ENCODE measurements at places on chromosomes 7 and 10. TPM values are rescaled to one million over a fixed set of nuclear protein-coding genes. Genes with fewer than 3 reads are reported as not detected.

The ADARB2 gene
- total RNA-seq = not detected

The METTL27 gene
- total RNA-seq = not detected

The NRG3 gene
- not detected for total RNA-seq

DNA sequence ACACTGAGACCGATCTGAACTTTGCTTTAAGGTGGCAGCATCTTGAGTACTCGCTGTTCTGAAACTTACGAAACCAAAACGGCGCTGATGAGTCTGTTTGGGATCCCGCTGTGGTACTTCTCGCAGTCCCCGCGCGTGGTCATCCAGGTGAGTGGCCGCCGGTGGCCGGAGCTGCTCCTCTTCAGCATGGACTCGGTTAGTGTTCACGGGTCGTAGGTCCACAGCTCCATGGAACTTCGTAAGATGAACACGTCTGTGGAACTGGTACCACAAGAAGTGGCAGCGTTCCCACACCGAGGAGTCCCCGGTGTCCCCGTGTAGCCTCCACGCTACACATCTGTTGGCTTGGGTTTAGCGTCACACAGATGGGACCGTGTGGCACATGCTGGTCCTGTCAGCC, 10.4 kb upstream of the GET4 start:
- DNase-seq = peak; percentile 25
- H3K4me3 ChIP-seq = no peak overlapping the region
- no peaks in the 10 kb centered on the region for H3K27me3 ChIP-seq

- H3K36me3 ChIP-seq = no peaks in the 10 kb centered on the region
- no peak overlapping the region for H3K27ac ChIP-seq
- no peak for DNase-seq
- H3K27me3 ChIP-seq = no peaks in the 10 kb centered on the region
Observed at GRCh38 chr10:103706047-103706446, 149.3 kb downstream of the SH3PXD2A start.

DNA sequence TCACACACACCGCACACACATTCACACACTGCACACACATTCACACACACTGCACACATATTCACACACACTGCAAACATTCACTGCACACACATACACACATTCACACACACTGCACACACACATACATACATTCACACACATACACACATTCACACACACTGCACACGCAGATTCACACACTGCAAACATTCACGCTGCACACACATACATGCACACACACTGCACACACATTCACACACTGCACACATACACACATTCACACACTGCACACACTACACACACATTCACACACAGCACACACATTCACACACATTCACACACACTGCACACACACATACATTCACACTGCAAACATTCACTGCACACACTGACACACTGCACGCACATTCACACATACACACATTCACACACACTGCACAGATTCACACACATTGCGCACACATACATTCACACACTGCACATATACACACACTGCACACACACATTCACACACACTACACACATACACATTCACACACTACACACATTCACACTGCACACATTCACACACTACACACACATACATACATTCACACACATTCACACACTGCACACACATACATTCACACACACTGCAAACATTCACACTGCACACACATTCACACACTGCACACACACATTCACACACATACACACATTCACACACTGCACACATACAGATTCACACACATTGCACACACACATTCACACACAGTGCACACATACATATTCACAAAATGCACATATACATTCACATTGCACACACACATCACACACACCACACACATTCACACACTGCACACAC, 325.1 kb downstream of the PTPRN2 start:
- H3K27ac ChIP-seq = no peak overlapping the region
- H3K4me1 ChIP-seq = no peaks in the 10 kb centered on the region
- H3K4me3 ChIP-seq = no peak overlapping the region
- DNase-seq = no peak

DNA sequence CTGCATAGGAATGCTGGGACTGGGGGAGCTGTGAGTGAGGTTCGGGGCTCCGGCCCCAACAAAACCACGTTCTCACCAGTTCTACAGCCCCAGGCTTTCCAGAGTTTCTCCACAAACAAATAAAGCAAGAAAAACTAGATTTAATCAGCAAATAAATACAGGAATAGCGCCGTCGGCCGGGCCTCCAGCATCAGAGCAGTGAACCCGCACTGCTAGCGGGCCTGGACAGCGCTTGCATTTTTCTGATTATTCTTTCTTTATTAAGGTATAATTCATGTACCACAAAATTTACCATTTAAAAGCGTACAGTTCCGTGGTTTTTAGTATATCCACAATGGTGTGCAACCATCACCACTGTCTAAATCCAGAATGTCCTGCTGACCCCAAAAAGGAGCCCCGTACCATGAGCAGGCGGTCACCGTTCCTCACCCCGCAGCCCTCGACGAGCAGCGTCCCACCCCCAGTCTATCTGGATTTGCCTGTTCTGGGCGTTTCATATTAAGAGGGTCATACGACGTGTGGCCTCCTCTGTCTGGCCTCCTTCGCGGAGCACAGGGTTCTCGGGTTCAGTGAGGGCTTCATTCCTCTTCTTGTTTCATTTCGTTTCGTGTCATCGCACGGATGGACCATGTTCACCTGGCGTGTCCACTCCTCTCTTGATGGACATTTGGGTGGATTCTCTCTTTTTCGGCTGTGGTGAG, 35.5 kb upstream of the FOXL3 start:
- no peaks in the 10 kb centered on the region for H3K4me1 ChIP-seq
- H3K27ac ChIP-seq = no peak overlapping the region
- H3K27me3 ChIP-seq = no peaks in the 10 kb centered on the region

DNA sequence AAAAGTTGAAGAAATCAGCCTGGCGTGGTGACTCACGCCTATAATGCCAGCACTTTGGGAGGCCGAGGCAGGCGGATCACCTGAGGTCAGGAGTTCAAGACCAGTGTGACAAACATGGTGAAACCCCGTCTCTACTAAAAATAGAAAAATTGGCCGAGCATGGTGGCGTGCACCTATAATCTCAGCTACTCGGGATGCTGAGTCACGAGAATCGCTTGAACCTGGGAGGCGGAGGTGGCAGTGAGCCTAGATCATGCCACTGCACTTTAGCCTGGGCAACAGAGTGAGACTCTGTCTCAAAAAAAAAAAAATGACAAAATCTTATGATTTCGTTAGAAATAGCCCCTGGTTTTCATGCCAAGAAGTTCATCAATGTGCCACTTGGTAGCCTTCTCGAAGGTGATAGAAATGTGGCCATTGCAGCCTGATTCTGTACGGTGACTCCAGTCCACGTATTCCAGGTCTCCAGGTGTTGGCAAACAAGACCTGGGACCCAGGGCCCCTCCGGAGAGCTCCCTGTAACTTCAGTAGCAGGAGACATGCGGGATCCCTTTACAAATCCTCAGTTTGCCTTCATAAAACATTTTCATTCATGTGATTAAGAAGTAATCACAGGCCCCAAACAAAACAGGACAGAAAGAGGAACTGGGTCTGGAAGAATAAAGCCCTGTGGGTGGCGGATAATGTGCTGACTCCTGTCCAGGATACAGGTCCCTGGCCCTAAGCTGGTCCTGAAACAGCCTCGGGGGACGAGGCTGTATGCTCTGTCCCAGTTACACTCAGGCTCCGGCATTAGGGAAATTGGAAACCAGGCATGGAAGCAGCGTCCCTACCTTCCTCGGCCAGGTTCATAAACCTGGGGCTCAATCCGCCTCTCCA, 207.3 kb upstream of the SH2B2 start:
- H3K4me3 ChIP-seq = no peak overlapping the region
- no peaks in the 10 kb centered on the region for H3K27me3 ChIP-seq
- no peak for DNase-seq
- no peaks in the 10 kb centered on the region for H3K36me3 ChIP-seq
- no peak overlapping the region for H3K27ac ChIP-seq

DNA sequence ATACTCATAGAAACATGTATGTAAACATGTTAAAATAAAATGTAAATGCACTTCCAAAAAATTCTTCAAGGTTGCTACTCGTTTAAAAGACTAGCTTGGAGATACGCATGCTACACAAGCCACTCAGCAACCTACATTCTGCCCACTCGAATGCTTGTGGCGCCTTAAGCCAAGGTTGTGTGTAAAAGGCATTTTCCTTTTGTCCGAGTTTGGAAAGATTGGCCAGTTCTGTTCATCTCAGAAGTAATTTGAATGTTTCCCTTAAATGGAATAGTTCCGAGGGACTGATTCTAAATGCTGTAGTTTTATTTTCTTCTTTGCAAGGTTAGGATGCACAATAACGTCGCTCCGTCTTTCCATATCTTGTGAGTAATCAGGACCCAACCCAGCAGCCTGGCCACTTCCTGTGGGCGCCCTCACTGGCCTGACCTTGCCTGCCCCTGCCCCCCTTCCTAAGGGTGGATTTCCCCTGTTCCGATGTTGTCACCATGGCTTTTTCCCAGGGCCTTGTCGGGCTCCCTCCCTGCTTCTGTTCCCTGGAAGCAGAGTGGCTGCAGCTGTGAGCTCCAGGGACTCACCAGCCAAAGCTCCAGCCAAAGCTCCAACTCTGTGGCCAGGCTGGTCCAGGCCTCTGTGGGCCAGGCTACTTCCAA, 70.6 kb downstream of the PTPRE start:
- H3K27ac ChIP-seq = peak overlapping the region; percentile 91
- peaks cover 45% of the 10 kb centered on the region for H3K4me1 ChIP-seq
- H3K27me3 ChIP-seq = no peaks in the 10 kb centered on the region
- H3K36me3 ChIP-seq = no peaks in the 10 kb centered on the region
